ENCODE measurements at places on chromosomes 3 and 15.

DNA sequence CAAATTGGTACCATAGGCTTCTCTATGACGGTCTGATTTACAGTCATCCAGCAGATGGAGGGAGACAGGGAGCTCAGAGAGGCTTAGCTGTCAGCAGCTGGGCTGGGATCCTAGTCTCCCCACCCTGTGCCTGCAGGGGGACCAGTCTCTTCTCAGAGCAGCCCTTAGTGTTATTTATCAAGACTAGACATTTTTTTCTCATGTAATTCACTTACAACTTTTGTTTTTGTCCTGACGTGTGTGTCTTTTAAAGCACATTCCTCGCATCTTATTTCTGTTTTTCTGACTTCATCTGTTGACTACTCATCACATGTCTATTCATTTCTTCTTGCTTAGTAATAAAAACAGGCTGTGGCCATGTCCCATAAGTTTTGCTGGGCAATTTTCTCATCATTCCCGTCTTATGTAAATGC, 116.1 kb downstream of the KLF13 start:
- DNase-seq, result no peak

- DNase-seq, result no peak
Observed at GRCh38 chr15:75033809-75034208, 10.4 kb downstream of the PPCDC start.

DNA sequence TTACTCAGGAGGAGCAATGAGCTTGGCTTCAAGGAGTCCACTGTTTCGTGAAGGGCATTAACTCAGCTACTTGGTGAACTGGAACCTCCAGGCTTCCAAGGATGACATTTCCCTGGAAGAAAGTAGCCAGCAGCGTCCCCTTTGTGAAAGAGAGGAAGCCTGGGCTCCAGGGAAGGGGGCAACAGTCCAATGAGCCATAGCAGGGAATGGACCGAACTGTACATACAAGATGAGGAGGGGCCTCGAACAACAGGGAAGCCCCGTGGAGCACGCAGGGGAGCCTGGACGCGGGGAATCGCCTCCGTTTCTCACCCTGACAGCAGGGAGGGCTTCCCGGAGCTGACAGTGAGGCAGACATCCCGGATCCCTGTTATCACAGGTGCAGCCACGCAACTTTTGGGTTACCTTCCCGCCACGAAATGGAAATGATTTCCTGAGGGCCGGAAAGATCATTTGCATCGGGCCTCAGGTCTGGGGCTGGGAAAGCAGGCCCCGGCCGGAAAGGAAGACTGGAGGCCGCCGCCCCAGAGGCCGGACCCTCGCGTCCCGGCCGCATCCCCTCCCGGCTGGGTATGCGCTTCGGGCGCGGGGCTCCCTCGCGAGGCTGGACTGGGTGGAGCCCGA, 475 bp upstream of the SPINT1 start:
- DNase-seq, result no peak

GRCh38 chr3:147377412-147378367, 28.7 kb downstream of the ZIC4 start:
- no peak for DNase-seq

- DNase-seq, result no peak
Observed at GRCh38 chr3:54243960-54244682, 121.8 kb downstream of the CACNA2D3 start.

GRCh38 chr15:61038387-61038786, 190.7 kb downstream of the RORA start:
- peak; percentile 83 for DNase-seq

- DNase-seq, result no peak
Observed at GRCh38 chr3:148796799-148797198, 30.8 kb upstream of the CPB1 start.

DNA sequence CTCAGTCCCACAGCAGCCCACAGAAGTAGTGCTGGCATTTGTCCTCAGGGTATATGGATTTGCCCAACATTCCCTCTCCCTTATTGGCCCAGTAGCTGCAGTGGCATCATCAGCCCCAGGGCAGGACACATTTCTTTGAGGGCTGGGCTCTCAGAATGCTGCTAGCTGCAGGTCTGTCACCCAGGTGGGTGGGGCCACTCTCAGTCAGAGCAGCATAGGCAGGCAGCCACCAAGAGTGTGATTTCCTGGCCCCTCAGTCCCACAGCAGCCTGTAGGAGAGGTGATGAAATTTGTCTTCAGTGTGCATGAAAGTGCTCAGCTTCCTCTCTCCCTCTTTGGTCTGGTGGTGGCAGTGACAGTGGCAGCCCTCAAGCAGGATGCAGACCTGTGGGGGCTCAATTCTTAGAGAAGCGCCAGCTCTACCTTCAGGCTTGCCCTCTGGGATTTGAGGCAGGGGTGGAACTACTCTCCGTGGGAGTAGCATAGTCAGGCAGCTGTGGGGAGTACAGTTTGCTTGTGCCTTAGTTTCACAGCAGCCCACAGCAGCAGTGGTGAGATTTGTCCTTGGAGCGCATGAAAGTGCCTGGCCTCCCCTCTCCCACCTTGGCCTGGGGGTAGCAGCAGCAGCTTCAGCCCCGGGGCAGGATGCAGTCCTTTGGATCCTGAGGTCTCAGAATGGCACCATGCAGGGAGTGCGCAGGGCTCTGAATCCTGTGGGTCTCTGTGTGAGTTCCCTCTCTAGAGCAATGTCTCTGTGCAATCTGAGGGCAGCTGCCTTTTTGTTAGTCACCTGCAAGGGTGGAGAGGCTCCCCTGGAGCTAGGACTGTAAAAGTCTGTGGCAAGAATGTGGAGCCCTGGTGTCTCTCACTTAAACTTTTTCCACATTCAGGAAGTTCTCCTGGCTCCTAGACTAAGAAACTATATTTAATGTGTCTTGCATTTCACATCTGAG, 1229.1 kb downstream of the ROBO2 start:
- no peak for DNase-seq

DNA sequence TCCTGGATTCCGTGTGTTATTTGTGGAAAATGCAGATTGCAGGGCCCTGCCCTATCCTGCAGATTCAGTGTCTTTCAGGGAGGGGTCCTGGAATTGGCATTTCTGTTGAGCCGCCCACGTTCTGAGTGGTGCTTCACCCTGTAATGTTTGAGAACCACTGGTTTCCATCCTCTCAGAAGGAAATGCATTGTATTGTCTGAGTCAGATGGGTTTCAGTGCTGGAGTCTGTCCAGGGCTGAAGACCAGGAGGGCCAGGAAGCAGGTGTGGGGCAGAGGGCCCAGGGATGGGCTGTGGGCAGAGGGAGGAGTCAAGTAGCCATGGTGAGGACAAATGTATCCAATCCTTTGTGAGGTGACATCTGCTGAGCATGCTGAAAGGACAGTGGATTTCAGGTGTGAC, 123.8 kb downstream of the SV2B start:
- DNase-seq, result peak; percentile 45

DNA sequence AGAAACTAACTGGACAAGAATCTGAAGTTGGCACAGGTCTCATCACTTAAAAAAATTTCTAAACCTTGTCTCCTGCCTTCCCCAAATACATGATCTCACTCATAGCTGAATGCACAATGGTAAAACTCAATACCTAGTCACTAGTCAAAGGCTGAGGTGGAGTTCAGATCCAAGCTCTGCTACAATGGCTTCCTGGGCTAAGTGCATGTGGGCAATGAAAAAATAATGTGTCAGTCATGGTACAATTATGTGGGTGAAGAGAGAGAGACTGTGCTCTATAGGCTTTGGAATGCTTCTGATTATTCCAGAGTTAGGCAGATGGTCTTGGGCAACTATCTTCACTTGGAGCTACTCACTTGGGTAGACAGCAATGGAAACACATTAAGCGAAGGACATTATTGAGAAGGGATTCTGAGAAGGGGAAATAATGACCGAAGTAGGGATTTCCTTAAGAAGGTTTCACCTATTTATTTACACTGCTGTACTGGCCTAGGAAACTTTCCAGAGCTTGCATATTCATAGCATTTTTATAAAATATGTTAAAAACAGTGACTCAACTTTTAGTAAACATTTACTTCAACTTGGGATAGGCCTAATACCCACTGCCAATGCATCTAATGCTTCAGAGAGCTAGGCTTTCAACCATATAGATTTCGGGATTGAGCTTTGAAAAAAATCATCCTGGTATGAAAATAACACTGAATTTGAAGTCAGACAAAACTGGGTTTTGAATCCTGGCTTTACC, 58.7 kb upstream of the PLXND1 start:
- no peak for DNase-seq

GRCh38 chr3:20344400-20344959, 158.5 kb upstream of the SGO1 start:
- DNase-seq, result no peak

DNA sequence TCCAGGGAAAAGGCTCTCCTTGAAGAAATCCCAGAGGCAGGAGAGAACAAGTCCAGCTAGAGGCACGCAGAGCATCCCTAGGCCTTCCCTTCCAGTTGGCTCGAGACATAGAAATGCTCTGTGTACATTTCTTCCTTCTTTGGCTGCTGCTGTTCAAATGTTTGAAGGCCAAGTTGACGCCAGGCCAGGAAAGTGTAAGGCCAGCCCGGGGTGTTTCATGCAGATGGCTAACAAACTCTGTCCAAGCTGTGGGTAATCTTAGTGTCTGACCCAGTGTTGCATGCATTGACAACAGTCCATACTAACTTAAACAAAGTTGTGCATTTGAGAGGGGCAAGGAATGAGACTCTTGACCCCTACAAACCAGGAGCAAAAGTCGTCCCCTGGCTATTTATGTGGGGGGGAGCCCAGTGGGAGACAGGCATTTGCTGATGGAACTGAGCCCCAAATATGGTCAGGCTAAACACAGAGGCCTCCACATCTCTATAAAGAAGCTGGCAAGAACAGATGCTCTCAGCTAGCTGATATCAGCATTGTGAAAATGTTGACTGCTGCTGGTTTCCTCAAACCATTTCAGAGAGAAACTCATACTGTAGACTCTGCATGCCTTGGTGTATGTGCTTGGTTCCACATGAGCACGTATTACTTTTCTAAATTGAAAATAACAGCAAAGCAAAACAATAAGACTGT, 139.5 kb downstream of the ADAMTS9 start:
- DNase-seq, result no peak

DNA sequence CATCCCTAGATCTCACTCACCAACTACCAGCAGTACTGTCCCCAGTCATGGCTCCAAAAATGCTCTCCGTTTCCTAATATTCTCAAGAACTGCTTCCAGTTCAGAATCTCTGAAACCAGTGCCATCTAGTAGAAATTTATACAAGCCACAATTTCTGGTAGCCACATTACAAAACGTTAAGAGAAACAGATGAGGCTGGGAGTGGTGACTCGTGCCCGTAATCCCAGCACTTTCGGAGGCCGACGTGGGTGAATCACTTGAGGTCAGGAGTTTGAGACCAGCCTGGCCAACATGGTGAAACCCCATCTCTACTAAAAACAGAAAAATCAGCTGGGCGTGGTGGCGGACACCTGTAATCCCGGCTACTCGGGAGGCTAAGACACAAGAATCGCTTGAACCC, 78.4 kb upstream of the RAD18 start:
- DNase-seq, result no peak

DNA sequence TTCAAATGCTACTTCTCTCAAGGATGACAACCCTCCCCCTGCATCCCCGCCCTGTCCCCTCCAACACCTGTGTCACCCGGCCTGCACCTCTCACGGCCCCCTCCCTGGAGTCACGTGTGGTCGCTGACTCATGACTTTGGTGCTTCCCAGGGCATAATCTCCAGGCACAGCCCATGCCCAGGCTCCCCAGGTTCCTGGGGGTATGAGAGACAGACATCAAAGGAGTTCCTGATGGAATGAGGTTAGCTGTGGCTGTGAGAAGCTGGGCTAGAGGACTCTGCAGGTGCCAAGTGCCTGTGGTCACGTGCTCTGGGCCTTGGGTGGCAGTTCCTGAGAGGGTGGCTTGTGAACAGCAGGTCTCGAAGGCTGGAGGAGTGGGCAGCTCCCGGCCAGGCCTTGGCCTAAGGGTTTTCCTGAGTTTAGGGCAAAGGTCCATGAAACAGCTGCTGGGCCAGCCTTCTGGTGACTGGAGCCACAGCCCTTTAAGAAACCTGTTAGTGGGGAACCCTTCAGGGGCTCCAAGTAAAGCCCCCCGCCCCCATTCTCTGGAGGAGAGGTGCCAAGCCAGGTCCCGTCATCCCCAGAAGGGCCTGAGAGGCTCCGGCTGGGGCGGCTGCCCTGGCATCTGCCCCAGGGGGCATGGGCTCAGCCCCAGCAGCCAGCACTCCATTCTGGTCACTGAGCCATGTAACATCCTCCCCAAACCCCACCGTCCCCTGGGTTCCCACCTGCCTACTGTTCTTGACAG, 230.0 kb downstream of the XXYLT1 start:
- DNase-seq, result no peak

GRCh38 chr3:3015185-3016089, 94.7 kb downstream of the IL5RA start:
- DNase-seq, result peak; percentile 14

GRCh38 chr3:55746808-55747413, 259.8 kb upstream of the WNT5A start:
- no peak for DNase-seq

DNA sequence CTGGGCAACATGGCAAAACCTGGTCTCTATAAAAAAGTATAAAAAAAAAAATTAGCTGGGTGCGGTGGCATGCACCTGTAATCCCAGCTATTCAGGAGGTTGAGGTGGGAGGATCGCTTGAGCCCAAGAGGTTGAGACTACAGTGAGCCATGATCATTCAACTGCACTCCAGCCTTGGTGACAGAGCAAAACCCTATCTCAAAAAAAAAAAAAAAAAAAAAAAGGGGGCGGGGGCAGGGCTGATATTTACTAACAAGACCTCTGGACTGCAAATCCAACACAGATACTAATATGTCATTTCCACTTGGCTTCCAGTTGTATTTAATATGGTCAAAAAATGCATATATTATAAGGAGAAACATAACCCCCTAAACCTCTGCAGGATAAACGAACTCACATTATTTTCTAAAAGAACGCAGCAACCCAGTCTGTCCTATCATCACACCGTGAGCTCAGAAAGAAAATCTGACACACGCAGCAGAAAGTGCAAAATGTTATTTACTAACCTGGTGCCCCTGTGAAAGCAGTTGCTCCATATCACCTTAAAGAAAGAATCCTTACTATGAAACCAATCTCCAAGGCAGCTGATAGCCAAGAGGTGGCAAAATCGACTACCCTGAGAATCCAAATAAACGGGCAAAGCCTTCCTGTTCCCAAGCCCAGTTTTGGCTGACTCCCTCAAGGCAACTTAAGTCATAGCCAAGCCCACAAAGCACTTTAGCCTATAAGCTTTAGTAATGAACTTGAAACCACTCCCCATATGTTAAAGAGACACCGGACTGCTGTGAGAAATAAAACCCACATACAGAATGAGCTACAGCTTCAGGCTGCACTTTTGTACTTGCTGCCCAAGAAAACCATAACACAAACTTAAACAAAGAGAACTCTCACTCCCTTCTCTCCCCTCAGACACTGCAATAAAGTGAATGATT, 39.3 kb downstream of the PLD1 start:
- no peak for DNase-seq

GRCh38 chr3:144343777-144344176, 372.2 kb downstream of the DIPK2A start:
- no peak for DNase-seq
